ENCODE measurements at places on chromosomes 1 and 21. TPM values are rescaled to one million over a fixed set of nuclear protein-coding genes. Genes with fewer than 3 reads are reported as not detected.

DNA sequence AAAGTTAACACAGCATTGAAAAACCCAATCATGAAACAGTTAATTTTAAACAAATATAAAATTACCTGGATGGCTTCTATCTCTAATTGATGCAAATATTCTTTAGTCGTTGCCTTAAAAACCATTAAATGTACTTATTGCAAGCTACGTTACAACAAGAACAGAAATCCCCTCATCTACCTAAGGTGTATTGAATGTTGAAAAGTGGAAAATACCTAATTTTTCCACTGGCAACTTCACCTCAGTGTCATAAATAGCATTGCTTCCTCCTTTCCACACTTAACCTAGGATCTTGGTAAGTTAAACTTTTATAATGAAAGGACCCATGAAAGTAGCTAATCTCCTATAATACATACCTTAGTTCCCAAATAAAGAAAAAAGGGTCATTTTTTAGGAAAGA is 5.4 kb downstream of the GADD45A start:
- no peak for DNase-seq

DNA sequence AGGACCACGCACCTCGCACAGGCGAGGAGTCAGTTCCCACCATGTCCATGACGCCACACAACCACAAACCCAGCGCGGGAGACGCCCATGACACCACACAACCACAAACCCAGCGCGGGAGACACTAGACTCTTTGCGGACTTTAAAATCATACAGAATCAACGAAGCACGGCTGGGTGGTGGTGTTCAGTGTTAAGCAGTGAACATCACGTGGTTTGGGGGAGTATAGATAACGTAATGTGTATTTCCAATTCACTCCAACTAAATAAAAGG is 19.2 kb downstream of the PTTG1IP start:
- DNase-seq, result no peak

The COL16A1 gene
- total RNA-seq, result 9.4 TPM

The NMNAT2 gene
- 0.26 TPM for total RNA-seq

The FCGR1A gene
- total RNA-seq, result 3.7 TPM
